ENCODE measurements at places on chromosomes 11 and 22.
A peak's percentile ranks its signal among the peaks of the same experiment; 100 is the strongest.

- DNase-seq = no peak
These were observed 51.2 kb downstream of the KCNJ4 start for GRCh38 chr22:38403812-38404211.

GRCh38 chr11:63537293-63538101 is 889 bp downstream of the PLAAT4 start:
- DNase-seq = peak; percentile 8

DNA sequence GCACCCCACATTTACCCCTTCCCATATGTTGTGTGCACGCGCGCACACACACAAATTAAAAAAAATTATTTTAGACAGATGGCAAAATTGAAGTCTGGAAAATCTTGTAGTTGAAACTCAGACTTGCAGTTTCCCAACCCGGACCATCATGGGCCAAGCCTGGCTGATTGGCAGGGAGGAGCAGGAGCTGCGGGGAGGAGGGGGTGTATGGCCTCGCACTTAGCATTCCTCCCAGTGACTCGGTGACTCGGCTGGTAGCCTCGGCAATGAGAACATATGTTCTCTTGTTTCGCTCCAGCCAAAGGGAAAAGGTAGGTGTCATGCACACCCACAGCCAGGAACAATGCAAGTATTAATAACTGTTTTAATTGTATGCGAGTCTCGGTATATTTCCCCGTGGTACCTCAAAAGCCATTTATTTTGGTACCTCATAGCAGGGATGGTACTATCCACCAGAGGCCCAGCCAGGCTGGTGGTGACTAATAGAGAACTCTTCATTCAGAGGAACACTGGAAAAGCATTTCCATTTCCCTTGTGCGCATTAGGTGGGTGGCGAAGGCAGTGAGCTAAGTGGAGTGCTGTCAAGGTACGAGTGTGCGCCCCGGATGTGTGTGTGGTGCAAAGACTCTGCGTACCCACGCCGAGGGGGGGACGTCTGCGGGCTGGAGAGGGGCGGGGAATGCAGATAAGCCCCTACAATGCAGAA is 92.5 kb downstream of the DSCAML1 start:
- no peak for DNase-seq

DNA sequence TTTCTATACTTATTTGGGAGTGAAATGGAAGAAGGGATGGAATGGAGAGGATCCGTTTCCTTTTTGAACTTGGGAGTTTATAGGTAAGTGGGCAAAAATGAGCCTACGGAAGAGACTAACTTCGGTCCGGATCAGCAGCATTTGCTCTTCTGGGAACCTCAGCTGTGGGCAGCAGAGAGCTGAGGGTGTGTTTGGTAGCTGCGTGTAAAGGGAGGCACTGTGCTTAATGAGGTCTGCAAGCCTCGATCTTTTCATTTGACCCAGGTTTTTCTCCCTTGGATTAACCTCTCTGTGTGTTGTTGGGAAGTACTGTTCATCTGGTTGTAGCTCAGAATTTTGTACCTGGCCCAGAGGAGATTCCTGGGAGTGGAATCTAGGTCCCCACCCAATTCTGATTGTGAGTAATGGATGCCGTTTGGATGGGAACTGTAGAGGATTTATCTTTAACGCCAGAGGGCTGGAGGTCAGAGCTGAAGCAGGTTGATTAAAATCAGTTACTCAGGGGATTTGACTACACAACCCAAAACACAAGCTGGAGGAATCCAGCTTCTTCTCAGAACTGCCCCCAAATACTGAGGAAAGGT is 201.6 kb upstream of the SORL1-AS1 start:
- no peak for DNase-seq

DNA sequence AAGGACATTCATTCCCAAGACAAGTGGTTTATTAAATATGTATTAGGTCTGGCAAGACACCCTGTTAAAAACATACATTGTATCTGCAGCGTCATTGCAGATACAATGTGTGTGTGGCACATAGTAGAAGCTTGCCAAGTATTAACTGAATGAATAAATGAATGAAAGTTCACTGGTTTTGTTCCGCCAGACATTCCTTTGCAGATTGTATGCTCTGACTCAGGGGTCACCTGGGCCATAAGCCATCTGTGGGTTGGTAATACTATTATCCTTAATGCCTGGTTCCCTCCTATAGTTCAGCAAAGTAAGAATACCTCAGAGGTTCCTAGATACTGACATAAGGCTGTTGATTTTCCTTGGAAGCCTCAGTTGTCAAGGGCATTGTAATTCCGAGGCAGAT is 377.3 kb upstream of the CCDC90B start:
- DNase-seq = no peak

GRCh38 chr11:60834742-60835533 is 7.0 kb upstream of the CCDC86 start:
- DNase-seq = no peak

DNA sequence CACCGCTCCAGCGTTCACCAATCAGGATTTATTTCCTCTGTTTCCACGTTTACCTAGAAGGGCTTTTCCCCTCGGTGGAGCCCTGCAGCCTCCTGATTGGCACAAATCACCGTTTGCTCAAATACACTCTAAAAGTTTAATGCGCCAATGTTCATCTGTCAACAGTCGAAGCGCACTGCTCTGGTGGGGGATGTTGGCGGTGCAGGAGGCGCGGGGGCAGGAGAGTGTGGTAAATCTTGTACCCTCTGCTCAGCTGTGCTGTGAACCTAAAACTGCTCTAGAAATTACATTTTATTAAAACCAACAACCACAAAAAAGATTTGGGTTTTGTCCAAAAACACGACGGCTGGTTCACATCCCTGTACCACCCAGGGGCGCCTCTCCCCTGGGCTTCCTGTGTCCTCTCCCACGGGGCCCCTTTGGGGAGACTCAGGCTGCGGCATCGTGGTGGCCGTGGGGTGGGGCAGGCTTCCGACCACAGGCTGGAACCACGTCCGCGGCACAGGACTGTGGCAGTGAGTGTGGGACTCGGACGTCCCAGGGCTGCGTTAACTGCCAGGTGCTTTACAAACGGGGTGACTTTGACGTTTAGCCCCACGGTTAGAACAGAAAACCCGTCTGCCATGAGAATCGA is 13.5 kb downstream of the TTLL8 start:
- no peak for DNase-seq

Data from stimulated activated naive CD4-positive, alpha-beta T cell treated with Interleukin-2 at 50 U/mL for 16 hours (primary cell).